ENCODE measurements at places on chromosomes 4 and X.

DNA sequence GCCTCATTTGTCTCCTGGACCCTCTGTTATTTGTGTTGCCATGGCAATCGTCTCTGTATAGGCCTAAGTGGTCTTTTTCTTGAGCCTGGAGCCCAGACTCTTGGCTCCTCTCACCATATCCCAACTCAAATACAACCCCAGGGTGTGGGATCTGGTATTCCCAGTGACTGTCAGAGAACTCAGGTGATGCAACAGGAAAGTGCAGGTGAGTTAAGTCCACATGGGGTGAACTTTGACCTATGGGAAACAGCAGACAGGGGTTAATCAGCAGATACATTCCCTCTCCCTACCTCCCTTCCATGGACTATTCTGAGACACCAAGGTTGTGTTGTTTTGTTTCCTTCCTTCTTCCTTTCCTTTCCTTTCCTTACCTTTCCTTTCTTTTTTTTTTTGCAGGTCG, 130.9 kb upstream of the RPS6KA3 start:
- no peak for DNase-seq

GRCh38 chr4:183304538-183304937, 15.5 kb downstream of the CLDN22 start:
- no peak for DNase-seq

DNA sequence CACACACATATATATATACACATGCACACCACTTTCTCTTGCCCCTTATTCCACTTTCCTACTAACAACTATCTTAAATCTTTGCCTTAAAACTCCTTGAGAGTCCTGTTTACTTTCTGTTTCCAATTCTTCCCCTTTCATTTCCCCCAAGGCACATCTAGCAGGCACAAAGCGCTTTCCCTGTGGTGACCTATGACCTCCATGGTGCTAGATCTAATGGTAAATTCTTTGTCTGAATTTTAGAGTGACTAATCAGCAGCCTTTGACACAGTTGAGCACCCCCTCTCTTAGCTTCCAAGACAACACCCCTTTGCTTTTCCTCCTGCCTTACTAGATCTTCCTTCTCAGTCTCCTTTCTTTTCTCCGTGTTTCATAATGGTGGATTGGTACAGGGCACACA, 236.4 kb upstream of the TTC29 start:
- no peak for DNase-seq

- no peak for DNase-seq
These were observed 24.2 kb upstream of the PGRMC2 start for GRCh38 chr4:128311659-128312403.

DNA sequence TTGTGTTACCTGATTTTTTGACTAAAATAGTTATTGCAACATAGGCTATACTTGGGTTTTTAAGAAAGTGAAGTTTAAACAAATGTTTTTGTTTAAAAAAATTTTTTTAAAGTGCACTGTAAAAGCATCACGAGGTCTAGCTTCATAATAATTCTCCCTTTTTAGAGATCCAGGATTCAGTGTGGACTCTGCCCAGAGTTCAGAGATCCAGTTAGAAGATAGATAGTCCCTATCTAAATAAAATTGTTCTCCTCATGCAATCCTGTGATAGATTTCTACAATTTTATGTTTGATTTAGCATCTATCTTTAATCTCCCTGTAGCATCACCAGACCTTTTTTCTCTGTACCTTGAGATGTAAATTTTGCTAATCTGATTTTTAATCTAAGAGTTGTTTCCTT, 85.5 kb upstream of the HPGD start:
- DNase-seq, result no peak

- DNase-seq, result no peak
These were observed at the start of gene XAGE5 for GRCh38 chrX:52811065-52811625. XAGE5 (plus strand) TSS chrX:52811287; CDS start chrX:52812567, 1,280 bp downstream.

GRCh38 chrX:508163-508562, 121.5 kb upstream of the PPP2R3B start:
- no peak for DNase-seq
